ENCODE measurements at places on chromosomes 7 and 10. TPM values are rescaled to one million over a fixed set of nuclear protein-coding genes. Genes with fewer than 3 reads are reported as not detected.
A peak's percentile ranks its signal among the peaks of the same experiment; 100 is the strongest.

The IL6 gene
- not detected for total RNA-seq

The GAD2 gene
- total RNA-seq: not detected

The KAZALD1 gene
- total RNA-seq: 0.29 TPM

The PLXDC2 gene
- 1.5 TPM for total RNA-seq

- DNase-seq: no peak
Observed at GRCh38 chr7:111756687-111757178, 194.4 kb upstream of the IMMP2L start.

DNA sequence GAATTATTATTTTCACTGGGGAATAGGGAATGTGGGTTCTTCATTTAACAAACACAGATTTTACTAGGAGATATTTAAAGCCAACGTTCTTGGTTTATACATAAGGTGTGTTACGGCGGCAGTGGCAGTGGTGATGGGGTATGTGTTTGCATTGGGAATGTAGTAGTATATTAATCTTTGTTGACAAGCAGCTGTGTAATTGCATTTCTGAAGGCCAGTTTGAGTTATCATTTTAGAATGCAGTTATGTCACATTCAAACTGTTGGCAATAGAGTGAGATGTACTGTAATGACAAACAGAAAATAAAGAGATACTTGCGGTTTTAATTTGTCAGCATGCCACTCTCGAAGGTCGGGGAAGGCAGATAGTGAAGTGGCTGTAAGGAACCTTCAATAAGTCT lies 628.6 kb upstream of the POM121L12 start:
- DNase-seq: no peak

DNA sequence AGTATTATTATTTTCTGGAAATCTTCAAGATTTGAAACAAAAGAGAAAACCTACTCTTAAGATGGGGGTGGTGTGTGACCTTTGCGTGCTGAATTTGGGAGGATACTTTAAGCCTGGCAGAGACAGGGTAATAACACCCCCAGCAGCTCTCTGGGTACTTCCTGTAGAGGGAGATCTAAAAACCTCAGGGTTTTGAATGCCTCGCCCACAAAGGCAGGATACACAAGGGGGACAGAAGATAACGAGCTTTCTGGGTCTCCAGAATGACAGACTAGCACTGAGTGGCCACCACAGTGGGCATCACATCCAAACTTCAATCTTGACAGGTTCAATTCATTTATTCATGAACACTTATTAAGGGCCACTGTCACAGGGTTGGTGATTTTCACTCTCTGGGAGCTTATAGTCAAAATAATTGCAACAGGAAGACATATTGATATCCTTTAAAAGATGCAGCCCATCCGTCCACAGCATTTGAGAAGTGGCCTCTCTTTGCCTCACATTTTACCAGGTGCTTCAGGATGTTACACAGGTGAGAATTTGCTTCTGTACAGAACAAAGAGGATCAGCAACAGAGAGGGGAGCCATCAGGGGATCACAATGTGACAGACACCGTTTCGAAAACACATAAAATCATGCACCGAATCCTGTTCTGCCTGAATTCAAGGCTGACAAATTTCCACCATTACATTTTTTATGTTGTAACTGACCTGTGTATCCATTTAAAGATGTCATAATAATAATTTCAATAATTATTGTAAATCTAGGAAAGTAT lies 14.3 kb downstream of the CPA1 start:
- no peak for DNase-seq

DNA sequence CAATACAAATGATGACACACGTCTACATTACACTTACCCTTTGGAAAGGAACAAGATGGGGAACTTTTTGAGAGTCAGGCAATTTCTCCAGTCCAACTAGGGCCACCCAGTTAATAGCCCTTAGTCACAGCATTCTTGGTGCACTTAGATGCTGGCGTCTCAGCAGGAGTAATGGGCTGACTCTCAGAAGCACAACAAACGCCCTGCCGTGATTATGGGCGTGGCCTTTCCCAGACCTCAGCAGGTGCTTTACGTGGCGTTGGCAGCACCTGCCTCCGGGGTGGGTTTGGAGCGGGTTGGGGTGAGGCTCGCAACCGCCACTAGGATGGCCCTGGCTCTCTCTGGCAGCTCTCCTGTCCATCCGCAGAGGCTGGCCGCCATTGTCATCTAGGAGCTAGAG lies 147.6 kb upstream of the SHH start:
- no peak for DNase-seq

DNA sequence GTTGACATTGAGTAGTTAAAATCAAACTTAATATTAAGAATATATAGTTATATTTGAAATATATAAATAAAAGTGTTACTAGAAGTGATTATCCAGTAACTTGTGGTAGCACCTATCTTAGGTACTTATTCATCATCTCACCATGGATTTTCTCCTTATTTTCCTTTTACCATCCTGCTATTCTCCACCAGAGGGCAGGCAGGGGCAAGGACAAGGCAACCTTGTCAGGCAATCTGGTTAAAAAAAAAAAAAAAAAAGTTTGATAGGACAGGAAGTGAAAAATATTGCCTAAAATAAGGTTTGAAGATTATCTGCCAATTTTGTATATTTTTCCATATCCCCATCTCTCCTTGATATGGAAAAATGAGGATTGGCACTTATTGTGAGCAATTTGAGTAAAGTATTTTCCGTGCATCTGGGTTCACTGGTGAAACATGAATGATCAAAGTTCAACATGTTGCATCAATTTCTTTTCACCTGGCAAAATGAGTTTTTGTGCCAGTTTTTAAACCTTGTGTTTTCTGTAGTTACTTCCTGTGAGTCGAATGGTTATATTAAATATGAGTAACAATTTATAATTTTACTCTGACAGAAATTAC lies 256.7 kb downstream of the AGMO start:
- DNase-seq: no peak

GRCh38 chr10:91681361-91682276 lies 48.7 kb upstream of the PPP1R3C start:
- DNase-seq: no peak

GRCh38 chr7:36567699-36568451 lies 156.4 kb downstream of the AOAH start:
- DNase-seq: no peak

DNA sequence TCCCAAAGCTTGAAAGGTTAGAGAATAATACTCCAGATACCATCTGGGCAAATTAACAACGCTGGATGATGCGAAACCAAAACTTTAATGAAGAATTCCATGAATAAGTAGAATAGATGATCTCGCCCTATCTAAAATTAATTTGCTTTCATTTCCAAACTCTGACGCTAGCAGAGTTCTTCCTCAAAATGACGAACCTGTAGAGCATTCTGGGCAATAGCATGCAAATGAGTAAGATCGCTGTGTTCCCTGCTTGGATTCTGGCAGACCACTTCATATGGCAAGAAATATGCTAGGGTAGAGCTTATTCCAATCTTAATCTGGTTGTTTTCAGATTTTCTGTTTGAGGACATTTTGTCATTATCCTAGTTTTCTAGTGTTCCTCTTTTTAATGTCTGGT lies 36.1 kb upstream of the SMNDC1 start:
- no peak for DNase-seq

GRCh38 chr10:31678139-31678536 lies 250.5 kb downstream of the ARHGAP12 start:
- DNase-seq: no peak

GRCh38 chr7:97851683-97852082 lies 20.5 kb downstream of the ASNS start:
- DNase-seq: no peak

DNA sequence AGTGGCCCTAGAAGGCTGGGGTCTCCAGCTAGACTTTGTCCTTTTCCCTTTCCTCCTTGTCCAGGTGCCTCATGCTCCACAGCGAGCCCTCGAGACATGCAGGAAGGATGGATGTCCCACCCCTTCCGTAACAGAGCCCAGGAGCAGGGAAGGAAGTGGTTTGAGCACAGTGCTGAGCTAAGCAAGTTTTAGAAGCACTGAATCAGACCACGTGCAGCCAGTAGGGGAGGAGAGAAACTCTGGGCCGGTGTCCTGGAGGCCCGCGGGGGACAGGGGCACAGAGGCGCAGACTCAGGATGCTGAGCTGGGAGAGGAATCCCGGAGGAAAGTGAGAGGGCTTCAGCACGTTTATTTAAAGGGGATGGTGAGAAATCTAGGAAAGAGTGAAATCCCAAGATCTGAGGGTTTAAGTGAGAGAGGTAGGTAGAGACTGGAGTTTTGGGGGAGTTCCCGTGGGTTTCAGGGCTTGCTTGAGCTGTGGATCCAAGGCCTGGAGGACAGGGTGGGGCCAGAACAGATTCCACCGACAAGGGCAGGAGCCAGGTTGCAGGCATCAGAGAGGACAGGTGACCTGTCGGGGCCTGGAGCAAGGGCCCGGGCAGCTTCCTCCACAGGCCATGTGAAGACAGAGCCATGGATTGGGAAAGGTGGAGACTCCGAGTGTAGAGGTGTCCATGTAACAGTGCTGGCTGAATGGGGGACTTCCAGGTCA lies 4.4 kb upstream of the IRF5 start:
- peak; percentile 23 for DNase-seq

DNA sequence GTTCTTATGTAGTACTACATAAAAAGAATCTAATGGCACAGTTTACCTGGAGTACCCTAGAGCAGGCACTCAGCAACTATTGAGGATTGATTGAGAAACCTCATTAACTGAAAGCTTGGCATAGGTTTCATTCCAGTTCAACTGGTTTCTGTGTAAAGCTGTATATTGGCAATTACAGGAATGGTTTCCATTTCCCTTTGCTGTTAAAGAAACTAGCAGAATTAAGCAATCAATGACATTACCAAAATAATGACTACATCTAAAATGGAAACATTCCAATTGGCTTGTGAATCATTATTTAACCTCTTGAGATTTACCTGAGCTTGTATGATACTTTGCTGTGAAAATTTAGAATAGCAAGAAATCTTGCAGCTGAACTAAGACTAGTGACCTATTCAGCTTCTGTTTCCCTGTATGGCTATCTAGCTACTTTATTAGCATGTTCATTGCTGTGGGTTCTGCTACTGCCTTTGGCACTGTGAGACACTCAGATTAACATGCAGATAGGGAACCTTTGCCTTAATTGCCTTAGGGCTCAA lies 33.5 kb upstream of the CADPS2 start:
- no peak for DNase-seq

- no peak for DNase-seq
Observed at GRCh38 chr7:110988890-110989501, 101.9 kb upstream of the LRRN3 start.

GRCh38 chr7:98135984-98136383 lies 29.3 kb downstream of the LMTK2 start:
- DNase-seq: no peak

- no peak for DNase-seq
Observed at GRCh38 chr10:103836273-103836672, 19.1 kb downstream of the SH3PXD2A start.

GRCh38 chr7:101088069-101088425 lies 2.8 kb downstream of the TRIM56 start:
- no peak for DNase-seq

DNA sequence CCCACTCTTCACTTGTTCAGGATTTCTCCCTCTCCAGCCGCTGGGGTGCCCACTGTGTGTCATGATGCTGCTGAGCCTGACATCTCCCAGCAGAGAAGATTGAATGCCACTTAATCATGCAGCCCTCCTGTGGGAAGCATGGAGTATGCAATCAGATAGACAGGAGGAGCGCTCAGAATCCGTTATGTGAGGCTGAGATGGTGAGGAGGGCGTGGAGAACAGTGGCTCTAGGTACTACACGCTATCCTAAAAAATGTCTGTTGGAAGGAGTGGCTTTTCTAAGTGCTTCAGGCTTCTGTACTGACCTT lies 334.3 kb downstream of the LRMDA start:
- DNase-seq: no peak

GRCh38 chr10:118732245-118733165 lies 22.3 kb downstream of the CACUL1 start:
- peak; percentile 35 for DNase-seq
